Glutamatergic neuron (in vitro differentiated cells): ENCODE measurements at places on chromosomes 4 and X.

DNA sequence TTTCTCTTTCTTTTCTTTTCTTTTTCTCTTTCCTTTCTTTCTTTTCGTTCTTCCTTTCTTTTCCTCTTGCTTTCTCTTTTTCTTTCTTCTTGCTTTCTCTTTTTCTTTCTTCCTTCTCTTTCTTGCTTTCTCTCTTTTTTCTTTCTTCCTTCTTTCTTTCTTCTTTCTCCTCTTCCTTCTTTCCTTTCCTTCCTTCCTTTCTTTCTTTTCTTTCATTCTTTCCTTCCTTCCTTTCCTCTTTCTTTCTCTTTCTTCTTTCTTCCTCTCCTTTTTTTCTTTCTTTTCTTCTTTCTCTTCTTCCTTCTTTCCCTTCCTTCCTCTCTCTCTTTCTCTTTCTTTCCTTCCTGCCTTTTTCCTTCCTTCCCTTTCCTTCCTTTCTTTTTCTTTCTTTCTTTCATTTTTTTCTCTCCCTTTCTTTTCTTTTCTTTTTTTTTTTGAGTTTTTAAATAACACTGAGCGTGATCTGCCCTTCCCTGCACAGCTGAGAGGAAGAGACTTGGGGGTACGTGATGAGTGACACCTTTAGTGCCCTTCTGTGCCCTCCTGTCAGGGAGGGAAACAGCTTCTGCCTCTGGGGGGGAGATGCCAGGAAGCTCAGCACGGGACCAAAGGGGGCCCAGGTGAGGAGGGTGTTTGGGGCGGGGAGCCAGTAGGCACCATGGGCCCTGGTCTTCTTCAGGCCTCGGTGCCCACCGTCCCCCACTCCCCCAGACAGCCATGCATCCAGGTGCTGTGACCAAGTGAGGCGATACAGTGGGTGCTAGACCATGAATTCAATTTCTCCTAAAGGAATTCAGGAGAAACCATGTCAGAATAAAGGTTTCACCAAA, 36.6 kb upstream of the CDKN2AIP start:
- DNase-seq = no peak

GRCh38 chr4:11635342-11635741, 206.6 kb upstream of the HS3ST1 start:
- DNase-seq = no peak

DNA sequence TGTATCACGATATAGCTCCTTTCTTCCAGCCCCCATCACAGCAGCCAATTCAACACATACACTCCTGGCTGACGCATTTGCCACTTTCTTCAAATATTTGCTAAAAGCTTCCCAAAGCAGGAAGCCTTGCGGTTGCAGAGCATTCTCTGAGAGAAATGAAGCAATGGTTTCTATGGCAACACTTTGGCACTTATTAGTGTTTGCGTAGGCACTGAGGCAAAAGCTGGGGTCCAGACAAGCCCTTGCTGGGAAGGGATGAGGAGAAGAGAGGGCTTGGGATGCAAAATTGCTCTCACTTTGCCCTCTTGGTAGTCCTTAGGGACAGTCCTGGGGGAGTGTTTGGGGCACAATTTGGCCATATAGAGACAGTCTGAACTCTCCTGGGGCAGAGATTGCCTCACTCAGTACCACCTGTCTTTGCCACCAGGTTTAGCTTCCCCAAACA, 55.0 kb upstream of the PAK3 start:
- no peak for DNase-seq

- no peak for DNase-seq
Observed at GRCh38 chr4:113347245-113347644, 297.8 kb downstream of the ANK2 start.

- DNase-seq = no peak
Observed at GRCh38 chr4:186260504-186261448, 5.2 kb upstream of the F11 start.

DNA sequence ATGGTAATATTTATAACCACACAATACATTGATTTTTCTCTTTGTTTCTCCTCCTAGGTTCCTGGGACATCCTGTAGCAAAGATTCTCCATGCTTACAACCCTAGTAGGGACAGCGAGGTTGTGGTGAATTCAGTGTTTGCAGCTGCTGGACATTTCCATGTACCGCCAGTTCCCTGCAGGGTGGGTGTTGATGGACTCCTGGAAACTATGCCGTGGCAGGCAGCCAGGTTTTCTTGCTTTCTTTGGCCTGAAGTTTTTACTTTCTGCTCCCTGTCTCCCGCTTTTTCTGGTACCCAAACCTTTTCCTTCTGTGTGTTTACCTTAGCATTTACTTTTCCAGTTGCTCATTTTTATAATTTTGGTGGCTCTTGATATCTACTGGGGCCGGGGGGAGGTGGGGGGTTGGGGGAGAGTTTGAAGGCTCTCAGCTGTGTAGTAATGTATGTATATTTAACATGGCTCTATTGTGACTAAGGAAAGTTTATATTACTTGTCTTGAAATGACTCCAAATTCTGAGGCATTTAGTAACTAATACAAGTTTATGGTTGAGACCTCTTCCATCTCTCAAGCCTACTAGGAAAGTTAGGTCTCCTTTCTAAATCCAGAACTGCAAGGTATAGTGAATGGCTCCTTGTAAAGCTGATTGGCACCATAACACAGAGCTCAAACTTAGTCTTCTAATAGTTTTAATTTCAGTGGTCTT, 89.7 kb downstream of the TMEM131L start:
- no peak for DNase-seq

- DNase-seq = no peak
Observed at GRCh38 chr4:76011700-76012387, 4.5 kb upstream of the CXCL9 start.

DNA sequence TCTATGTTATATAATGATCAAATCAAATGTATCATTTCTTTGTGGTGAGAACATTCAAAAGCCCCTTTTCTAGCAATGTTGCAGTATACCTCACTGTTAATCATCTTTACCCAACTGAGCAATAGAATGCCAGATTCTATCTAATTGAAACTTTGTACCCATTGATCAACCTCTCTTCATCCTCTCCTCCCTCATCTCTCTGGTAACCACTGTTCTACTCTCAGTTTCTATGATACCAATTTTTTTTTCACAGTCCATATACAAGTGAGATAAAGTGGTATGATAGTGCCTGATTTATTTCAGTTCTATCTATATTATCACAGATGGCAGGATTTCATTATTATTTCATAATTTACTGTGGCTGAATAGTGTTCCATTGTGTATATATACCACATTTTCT, 209.8 kb downstream of the SPCS3 start:
- DNase-seq = no peak

DNA sequence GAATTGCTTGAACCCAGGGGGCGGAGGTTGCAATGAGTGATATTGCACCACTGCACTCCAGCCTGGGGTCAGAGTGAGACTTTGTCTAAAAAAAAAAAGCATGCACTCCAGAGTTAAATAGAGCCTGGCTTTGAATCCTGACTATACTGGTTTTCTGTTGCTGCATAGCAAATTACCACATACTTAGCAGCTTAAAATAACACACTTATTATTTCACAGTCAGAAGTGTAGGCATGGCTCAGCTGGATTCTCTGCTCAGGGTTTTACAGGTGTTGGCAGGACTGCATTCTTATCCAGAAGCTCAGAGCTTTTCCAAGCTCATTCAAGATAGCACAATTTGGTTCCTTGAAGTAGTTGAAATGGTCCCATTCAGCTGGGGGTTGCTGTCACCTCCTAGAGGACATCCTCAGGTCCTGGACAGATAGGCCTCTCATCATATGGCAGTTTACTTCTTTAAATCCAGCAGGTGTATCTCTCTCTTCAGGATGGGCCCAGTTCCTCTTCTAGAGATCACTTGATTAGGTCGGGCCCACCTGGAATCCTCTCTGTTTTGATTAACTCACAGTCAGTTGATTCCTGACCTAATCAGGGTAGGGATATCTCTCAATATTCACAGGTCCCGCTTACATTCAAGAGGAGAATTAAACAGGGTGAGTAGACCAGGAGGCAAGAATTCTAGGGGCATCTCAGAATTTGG, 26.8 kb downstream of the DOCK11 start:
- no peak for DNase-seq

- no peak for DNase-seq
Observed at GRCh38 chr4:150106886-150107285, 28.6 kb downstream of the DCLK2 start.

- no peak for DNase-seq
Observed at GRCh38 chr4:33649471-33649870, 2594.8 kb downstream of the ARAP2 start.

DNA sequence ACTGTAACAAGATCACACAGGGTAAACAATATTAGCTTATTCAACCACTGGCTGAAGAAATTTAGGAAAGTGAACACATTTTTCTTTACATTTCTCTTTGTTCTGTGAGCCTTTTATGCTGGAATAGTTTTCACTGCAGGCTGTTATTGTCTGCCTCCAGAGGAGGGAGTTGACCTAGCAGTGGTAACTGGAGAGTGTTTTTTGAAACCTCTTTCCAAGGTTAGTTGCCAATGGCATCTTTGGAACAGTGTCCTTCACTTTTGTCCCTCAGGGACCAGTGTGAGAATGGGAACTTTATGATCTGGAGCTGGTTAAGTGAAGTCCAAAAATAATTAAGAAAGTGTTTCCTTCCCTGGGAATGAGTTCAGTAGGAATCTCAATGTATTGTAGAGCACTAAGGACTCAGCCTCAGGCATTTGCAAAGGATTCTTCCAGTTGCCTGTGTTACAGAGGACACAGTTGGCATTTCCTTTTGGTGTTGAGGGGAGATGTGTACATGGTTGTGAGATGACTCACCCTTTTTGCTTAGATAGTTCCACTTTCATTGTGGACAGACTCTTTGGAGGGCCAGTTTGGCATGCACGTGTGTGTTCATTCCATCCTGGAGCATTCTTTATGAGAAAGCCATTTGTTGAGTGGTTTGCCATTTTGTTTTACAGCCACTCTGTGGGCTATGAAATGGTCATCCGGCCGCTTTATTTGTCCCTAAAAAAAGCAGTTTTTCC, 61.3 kb downstream of the AR start:
- no peak for DNase-seq

DNA sequence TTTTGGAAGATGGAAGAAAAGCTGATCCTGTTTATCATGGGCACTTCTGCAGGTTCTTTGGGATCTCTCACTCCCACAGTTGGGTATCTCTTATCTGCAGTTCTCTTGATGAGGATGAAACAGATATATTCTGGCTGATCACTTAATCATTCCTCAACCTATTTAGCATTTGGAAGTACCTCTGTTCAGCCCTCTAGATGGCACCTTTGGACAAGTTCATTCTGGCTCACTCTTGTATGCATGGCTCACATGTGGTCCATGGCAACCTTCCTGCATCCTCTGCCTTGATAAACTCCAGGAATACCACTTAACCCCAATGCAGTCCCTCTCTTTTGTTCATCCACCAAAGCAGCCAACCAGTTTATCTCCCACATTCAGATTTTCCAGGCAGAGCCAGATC, 74.2 kb downstream of the SMARCA5 start:
- DNase-seq = no peak

DNA sequence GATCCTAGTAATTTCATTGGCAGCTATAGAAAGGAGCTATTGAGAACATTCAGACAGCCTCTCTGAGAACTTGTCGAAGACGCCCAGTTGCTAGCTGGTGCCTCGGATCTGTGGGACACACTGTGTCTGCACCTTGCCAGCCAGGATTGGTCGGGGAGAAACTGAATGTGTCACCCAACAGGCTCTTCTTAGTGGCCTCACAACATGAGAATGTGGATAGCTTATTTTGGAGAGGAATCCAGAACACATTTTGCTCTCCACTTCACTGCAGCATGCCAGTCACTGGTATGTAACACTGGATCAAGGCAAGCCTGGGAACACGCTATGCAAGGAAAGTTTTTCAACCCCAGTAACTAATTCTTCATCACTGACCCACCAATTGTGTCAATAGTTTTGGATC, 89.5 kb upstream of the TRPC3 start:
- DNase-seq = no peak

DNA sequence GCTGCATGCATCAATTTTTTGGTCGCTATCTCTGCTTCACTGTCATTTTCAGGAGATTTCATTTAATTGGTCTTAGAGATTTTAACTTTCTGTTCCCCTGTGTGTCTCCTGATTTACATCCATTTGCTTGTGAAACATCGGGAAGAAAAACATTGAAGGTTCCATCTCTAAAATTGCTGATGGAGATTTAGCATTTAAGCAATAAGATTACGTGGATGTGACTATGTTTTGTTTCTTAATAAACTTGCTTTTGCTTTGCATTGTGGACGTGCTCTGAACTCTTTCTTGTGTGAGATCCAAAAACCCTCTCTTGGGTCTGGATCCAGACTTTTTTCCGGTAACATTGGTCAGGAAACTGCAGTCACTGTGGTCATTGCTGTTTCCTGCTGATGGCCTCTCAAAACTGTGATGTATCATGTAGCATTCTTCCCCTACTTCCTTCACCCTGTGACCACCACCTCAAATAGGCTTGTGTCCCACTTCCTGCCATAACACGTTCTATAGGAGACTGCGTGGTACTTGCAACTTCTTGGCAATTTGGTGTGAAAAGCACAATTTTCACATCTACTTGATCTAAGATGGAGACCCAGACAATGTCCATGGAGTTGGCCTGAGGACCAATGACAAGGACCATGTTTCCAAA, 4.9 kb downstream of the CXCL2 start:
- no peak for DNase-seq

DNA sequence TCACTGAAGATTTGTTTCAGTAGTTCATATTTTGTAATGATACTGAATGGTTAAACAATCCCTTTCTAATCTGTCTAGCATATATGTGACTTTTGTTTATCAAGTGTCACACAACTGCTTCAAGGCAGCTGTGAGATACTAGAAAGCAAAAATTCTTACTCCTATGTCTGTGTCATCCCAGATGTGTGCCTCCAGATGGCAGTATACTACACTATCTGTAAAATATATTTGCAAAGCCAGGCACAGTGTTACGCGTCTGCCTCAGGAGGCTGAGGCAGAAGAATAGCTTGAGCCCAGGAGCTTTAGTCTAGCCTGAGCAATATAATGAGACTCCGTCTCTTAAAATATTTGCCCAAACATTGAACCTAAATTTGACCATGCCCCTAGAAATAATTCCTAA, 4.0 kb downstream of the NUDT10 start:
- no peak for DNase-seq

GRCh38 chrX:8377041-8377440, 87.6 kb upstream of the VCX3B start:
- no peak for DNase-seq

GRCh38 chr4:23202712-23203247, 510.0 kb downstream of the GBA3 start:
- no peak for DNase-seq

DNA sequence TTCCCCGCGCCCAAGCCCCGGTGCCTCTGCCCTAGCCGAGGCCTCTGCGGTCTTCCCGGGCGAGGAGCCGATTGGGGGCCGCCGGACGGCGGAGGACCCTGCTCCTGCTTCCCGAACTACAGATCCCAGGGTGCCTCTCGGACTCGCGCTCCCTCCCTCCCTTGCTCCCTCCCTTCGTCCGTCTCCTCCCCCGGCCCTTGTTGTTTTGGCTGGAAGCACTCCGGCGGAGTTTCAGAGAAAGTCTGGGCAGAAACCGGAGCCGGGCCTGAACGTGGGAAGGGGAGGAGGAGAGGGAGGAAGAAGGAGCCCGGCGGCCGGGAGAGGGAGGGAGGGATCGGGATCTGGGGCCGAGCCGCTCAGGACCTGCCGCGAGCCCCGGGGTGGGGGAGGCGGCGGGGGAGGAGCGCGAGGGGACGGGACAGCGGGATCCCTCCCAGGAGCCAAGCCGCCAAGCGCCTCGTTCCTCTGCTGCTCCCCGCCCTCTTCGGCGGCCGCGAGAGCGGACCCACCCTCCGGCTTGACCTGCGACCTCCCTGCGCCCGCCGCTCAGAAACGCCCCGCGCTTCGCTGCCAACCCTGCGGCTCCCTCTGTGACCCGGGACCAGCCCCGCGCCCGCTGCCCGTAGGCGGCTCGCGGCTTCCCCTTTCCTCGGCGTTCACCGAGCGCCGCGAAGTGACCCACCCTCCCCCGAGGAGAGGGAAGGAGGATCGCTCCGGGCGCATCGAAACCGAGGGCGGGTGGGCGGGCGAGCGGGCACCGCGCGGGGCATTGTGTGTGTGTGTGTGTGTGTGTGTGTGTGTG, 496 bp upstream of the GAB1 start:
- peak; percentile 89 for DNase-seq
